Mesothelial cell of epicardium (in vitro differentiated cells): ENCODE measurements at places on chromosomes 12 and 14. TPM values are rescaled to one million over a fixed set of nuclear protein-coding genes. Genes with fewer than 3 reads are reported as not detected.

CFAP54 gene
- total RNA-seq = 0.54 to 0.84 TPM (median 0.80 TPM) in 3 replicates

DNA sequence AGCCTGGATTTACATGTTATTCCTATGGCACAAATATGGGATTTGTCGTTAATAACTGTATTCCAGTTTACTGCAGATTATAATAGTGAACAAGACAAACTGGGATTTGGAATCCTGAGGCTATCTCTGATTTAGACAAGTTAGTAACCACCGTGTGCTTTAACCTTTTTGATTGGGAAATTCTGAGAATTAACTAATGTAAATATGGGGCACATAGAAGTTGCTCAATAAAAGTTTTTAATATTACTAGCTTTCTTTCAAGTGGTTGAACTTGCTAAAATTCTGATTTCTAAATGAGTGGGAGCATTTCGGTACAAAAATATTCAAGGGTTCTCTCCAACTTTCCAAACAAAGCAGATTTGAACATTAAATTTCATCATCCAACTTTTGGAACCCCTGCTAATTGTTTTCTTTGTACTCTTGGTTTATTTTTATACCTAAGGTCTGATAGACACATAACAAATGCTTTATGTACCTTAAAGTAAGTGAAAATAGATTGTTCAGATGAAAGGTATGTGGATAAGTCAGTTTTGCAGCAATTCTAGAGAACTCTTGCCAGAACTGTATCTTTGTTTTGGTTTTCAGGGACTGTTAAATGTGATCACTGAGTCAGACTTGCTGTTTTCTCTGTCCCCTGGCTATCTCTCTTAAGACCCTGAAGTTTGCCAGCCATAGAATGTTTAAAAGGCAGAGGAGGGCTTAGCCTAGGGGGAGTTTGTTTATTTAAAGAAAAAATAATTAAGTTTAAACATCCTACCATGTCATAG is 57.5 kb downstream of the FRS2 start:
- no peak for DNase-seq

GRCh38 chr12:81128930-81129554 is 51.2 kb downstream of the ACSS3 start:
- no peak for DNase-seq

SLC10A1 gene
- total RNA-seq = not detected in 3 replicates

SLC7A8 gene
- 52.5 to 62.3 TPM (median 58.7 TPM) in 3 replicates for total RNA-seq

DNA sequence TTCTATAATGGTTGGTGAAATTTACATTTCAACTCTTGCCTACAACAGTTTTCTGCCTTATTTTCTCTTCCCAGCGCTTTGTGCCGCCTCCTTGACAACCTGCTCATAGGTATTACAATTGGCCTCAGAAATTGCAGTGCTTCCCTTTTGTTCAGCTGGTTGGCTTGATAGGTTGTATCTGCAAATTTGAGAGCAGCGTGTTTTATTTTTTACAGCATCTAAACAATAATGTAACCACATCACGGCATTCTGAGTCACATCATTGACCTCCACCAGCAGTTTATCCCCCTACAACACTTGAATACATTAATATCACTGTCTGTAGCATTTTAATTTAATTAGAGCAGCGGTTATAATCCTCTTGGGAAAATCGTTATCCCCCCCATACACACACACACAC is 99.4 kb downstream of the ETV6 start:
- no peak for DNase-seq

GRCh38 chr14:44669496-44669895 is 162.4 kb upstream of the FSCB start:
- no peak for DNase-seq

DNA sequence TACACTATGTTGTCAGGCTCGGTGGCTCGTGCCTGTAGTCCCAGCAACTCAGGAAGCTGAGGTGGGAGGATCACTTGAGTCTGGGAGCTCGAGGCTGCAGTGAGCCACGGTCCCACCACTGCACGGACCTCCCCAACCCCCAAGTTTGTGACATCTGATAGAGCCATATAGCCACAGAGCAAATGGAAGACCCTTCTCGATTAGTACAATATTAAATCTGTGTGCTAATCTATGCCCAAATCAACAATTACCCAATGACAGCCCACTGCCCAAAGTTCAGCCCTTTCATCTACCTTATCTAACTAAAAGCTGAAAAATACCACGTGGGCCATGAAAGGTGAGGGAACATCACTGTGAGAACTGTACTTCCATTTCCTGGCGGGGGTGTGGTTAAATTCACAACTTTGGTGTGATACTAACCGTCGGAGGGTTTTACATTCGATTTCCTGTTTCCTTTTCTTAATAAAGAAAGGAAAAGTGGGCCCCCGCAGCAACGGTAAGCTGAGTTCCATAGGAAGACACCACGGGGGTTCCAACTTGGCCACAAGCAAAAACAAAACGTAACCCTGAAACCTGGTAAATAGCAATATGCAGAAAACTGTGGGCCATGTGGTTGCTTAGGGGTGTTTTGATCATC is 31.2 kb upstream of the FOS start:
- DNase-seq = no peak

- DNase-seq = peak; percentile 61
These were observed 3.8 kb upstream of the CACNB3 start for GRCh38 chr12:48814262-48815125.

OTUB2 gene
- 6.0 to 6.6 TPM (median 6.6 TPM) in 3 replicates for total RNA-seq

DNA sequence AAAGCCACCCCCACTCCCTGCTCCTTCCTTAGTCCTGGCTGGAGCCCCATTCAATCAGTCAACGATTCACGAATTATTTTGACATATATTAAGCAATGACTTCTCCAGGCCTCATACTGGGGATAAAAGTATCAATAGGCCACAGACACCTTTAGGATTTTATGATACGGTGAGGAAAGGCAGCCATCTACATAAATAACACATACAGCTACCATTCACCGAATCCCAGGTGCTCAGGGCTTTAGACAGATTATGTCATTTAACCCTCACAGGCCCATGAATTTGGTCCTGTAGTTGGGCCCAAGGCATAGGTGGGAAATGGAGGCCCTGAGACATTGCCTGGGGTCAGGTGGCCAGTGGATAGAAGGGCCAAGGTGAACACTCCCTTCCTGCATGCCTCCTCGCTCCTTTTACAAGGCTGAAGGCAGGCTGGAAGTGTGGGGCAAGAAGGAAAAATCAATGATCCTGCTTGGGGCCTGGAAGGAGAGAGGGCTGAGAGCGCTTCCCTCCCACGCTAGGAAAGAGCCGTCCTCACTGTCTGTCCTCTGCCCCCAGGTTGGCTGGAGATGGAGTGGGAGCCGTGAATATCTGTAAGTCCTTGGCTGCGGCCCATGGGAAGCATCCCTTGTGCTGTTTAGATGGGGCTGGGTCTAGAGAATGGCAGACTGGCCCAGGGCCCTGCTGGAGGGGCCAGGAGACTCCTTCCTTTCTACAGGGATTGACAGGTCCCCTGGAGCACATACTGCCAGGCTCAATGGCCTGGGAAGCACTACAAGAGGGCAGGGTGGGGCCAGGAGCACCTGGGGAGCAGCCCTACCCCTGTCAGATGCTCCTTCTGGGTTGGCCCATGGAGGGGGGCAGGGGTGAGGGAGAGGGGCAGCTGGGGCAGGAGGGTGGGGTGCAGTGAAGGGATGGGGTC is 14.8 kb downstream of the KRT7 start:
- no peak for DNase-seq

- DNase-seq = no peak
These were observed 344.7 kb downstream of the CACNA1C start for GRCh38 chr12:2397356-2398045.
